ENCODE measurements at places on chromosomes 3 and 15. TPM values are rescaled to one million over a fixed set of nuclear protein-coding genes. Genes with fewer than 3 reads are reported as not detected.

EFHB gene
- total RNA-seq, result 1.6 TPM

MST1R gene
- 0.67 TPM for total RNA-seq

TGM5 gene
- not detected for total RNA-seq

WDR93 gene
- 0.13 TPM for total RNA-seq

LRRC31 gene
- 0.23 TPM for total RNA-seq

UBE3A gene
- 102 TPM for total RNA-seq

TGM4 gene
- not detected for total RNA-seq

PTH1R gene
- total RNA-seq, result 6.2 TPM

TMEM266 gene
- 8.1 TPM for total RNA-seq

GRCh38 chr3:139198186-139198585 is 145.6 kb upstream of the MRPS22 start:
- DNase-seq, result no peak

- DNase-seq, result no peak
Observed at GRCh38 chr15:87227846-87228245, 1028.7 kb downstream of the NTRK3 start.

GRCh38 chr3:38084334-38085310 is 45.6 kb downstream of the DLEC1 start:
- DNase-seq, result peak; percentile 21

DNA sequence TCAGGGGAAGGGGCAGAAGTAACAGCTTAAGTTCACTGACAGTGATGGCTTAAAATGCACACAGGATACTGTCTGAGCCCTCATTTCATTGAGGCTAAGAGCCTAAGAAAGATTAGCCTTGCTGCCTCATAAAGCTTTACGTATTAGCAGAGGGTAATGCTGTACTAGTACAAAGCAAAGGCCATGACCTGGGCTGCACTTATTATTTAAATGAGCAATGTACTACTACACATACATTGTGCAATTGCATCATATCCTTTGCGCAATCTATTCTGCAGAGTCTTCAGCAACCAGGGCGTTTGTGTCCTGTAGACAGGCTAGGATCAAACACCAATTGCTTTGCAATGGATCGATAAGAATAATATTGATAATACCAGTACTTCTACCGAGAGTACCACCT is 221.8 kb downstream of the TPRG1 start:
- DNase-seq, result no peak

DNA sequence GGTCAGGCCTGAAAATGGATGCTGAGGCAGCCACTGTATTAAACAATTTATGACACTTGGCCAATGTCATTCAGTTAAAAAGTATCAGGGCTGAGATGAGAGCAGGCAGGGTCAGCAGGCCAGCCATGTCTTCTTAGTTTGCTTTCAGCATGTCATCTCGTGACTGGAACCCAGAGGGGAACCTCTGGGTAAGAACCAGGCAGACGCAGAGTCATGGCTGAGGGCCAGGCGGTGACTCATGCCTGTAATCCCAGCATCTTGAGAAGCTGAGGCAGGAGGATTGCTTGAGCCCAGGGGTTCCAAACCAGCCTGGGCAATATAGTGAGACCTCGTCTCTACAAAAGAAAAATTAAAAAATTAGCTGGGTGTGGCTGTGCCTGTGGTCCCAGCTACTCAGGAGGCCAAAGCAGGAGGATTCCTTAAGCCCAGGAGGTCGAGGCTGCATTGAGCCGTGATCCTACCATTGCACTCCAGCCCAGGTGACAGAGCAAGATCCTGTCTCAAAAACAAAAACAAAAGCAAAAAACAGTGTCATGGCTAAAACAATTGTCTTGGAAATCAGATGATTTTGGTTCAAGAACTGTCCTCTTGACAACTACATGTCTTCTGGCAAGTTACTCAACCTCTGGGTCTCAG is 11.7 kb downstream of the BCL2L10 start:
- no peak for DNase-seq

- DNase-seq, result no peak
Observed at GRCh38 chr3:73046195-73046594, 15.3 kb upstream of the EBLN2 start.

DNA sequence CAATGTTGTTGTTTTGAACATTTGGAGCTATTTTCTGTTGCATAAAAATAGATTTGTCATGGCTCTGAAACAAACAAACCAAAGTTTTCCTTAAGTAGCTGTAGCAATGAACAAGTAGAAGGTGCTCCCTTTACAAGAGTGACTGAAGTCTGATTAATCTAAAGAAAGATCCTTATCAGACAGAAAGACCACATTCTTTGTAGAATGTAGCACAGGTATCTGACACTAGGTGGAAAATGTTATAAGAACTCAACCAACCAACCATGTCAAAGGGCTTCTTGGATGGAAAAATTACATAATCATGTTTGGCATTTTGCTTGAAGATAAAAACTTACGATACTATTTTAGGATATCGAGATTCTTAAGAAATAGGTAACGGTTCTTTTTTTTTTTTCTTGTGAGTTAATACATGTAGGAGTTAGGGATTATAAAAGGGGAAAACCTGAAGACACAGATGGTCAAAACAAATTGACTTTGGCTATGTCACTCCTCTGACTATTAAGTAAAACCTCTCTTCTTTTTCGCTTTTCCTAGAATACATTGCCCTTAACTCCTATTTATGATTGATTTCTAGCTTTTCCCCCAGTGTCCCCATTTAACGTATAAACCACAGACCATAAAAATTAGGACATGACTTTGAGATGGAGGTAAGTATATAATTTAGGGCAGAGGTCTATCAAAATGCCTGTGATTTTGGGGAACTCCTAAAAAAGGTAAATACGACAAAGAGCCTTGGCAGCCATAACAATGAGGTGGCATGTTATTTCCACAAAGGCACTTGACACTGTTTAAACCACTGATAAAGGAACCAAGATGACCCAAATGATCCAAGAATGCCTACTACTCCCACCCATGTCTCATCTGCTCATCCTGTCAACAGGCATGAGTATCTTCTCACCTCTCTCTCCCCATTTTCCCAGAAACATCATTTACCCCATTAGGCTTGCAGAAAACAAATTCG is 72.0 kb downstream of the CCR4 start:
- DNase-seq, result no peak

DNA sequence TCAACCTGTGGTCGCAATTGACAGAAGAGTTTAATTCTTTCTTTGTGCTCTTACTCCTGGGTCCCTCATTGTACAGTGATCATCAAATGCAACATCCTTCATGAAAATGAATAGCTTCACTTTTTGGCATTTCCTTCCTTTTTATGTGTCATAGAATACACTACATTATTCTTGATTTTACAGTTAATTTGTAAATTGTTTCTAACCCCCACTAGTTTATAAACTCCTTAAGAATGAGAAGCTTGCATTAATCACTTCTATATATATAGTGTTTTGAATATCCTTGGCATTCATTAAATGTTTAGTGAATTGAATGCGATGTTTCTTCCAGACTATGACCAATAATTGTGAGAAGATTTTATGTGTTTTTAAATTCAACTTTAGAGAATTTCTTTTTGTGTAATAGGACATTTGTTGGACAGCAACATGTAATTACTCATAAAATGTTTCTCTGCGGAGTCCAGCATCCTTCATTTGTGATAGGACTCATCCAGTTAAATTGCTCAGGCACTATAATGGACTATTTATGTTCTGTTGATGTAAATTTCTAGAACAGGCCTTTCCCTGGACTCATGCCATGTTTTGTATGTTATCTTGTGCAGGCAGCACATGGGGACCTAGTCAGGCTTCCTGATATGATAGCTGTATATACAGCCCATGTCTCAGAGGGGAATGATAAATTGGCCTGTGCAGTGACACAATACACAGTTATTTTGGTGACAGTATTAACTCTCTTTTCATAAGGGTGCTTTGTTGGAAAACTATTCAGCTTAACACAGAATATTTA is 51.3 kb downstream of the MBNL1 start:
- no peak for DNase-seq

GRCh38 chr3:170942011-170942410 is 33.6 kb upstream of the EIF5A2 start:
- no peak for DNase-seq

DNA sequence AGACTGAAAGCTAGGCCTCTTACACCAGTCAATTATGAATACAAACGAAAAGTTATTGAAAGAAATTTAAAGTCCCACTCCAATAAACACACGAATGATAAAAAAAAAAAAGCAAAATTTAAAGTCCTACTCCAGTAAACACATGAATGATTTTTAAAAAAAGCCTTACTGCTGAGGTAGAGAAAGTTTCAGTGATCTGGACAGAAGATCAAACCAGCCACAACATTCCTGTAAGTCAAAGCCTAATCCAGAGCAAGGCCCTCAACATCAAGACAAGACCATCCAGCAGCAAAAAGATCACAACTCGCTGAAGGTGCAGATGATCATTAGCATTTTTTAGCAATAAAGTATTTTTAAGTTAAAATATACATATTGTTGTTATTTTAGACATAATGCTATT is 95.6 kb upstream of the LIPC start:
- no peak for DNase-seq

DNA sequence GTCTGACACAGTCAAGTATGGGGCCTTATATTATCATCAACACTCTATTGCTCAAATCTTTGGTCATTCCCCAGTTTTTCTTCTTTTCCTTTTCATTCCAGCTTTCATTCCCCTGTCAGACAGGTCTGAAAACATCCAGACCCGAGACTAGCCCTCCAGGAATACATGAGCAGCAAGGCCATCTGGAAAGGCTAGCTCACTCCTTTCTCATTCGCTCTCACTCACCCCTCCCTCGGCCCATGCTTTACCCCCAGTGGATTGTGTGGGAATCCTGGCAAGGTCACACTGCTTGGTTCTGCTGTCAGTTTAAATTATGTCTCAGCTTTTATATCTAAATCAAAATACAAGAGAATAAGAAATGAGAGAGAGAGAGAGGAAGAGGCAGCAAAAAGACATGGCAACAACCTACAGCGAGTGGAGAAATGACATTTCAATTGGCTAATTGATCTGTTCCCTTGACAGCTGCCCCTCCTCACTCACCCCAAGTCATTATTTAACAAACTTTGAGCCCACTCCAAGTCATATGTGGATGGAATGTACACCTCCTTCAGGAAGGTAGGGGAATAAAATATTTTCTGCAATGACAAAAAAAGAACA is 962.2 kb downstream of the TUSC7 start:
- no peak for DNase-seq

GRCh38 chr15:51260202-51260601 is 78.2 kb downstream of the CYP19A1 start:
- no peak for DNase-seq

- DNase-seq, result no peak
Observed at GRCh38 chr15:95620934-95621579, 709.4 kb upstream of the NR2F2 start.

DNA sequence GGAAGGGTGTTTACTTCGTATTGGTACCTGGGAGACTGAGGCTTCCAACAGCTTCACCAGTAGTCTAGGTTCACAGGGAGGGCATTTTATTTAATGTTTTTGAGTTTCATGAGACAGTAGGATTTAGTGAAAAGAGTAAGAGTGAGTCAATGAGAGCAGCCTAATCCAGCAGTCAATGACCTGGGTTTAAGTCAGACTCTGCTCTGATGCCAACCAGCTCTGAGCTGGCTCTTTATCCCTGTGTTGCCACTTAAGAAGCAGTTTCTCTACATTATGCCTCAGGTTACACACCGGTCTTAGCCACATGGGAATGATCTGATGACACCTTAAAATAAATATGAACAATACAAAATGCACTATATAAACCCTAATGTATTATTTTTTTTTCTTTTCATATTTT is 59.4 kb upstream of the KCNMB2 start:
- no peak for DNase-seq

DNA sequence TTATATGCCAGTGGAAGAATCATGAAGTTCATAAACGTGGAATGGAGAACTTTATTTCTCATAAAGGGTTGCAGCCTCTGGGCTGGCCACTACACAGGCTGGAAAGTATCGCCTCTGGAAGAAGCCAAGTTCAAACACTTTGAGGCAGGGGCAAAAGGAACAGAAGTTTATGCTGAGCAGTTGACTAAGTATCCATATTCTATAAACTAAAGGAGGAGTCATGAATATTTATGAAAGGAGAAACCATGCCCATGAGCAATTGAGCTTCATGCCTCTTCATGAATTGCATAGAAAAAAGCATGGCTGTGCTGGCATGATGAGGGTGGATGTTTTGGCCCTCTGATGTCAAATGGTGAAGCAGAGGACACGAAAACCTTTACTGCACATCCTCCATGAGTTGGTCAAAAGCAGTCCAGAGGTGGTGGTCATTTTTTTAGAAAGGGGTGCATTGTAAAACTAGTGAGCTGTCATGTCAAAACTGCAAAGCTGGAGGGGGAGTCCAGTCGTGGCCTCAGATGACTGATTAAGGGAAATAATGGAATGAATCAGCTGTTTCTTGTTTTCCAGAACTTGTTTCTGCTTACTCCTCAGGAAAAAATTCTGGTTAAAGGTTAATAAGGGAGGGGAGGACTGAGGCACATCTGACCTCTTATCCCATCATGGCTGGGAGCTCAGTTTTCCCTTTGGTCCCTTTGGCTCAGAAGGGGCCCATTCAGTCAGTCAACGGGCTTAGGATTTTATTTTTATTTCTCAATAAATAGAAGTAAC is 276.7 kb downstream of the CHL1 start:
- no peak for DNase-seq

GRCh38 chr15:85062560-85062959 is 80.9 kb downstream of the PDE8A start:
- DNase-seq, result no peak

GRCh38 chr3:30357897-30358296 is 248.5 kb upstream of the TGFBR2 start:
- no peak for DNase-seq

GRCh38 chr3:129181819-129182218 is 1.9 kb downstream of the CNBP start:
- DNase-seq, result no peak

DNA sequence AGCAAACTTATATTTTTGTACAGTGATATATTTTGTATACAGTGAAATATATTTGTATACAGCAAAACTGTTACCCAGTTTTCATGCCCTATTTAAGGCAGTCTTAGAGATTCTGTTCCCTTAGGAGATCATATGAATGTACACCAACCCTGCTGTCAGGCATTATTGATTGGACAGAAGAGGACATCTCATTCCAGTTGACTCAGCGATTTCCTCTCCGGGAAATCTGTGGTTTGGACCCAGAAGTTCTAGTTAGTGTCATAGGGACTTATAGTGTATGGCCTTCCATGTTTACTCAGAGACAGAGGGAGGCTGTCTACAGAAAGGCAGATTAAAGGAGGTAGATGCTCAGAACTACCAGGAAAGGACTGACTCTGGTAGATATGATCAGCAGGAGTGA is 318.8 kb upstream of the KCNMB2 start:
- no peak for DNase-seq

DNA sequence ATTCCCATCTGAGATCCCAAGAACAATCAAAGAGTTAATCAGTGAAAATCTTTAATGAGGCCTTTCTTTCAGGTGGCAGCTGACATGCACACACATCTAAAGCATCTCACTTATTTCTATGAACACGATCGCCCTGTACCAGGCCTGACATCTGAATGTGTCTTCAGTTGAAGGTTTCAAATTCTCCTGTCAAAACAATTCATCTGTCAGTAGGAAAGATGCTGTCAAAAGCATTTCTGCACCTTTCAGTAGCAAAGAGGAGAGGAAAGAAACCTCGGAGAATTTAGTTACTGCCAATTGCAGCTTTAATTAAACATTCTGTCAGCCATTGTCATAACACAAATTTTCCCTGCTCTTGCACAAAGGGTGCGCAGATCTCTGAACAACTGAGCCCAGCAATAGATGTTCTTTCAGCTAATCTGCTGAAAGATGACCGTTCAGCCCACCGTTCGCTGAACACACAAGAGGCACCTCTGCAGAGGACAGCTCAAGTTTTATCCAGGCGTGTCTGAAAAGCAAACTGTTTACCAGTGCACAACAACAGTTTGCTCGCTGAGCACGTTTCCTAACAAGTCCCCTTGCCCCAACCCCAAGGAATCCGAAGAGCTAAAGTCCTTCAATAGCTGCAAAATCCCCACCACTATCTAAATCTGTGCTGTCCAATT is 34.1 kb downstream of the LRIG1 start:
- DNase-seq, result no peak

Measured in endothelial cell (in vitro differentiated cells).